ENCODE measurements at places on chromosomes 11 and 22.

GRCh38 chr22:21975273-21975672 is 7.3 kb downstream of the TOP3B start:
- no peak for DNase-seq

GRCh38 chr11:85855341-85855656 is at the start of gene CCDC83:
Gene CCDC83, plus strand, starts transcription at chr11:85855383. Its CDS starts 9,741 bp downstream, at chr11:85865124.
- no peak for DNase-seq

DNA sequence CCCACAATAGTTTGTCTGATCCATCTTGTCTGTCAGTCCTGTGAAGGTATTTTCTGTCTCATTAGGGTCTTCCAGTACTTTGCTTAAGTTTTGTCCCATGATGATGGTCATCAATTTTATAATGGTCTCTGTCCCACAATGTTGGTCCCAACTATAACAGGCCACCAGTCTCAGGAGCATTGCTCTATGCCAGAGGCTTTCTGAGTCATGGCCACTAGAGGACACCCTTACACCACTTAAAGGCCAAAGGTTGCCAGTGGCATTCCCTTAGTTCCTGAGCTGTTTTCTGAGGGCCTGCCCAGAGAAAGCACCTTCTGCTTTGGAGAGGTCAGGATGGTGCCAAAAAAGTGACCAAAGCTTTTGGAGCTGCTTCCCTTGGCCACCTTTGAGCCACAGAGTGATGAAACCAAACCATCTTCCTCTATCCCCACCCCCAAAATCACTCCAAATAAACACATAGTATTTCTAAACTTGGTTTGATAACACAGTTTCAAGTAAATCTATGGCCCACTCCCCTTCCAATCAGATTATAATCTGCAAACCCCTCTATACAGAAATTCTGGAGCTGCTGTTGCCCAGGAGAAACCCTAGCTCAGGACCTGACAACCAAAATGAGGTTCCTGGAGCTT is 19.3 kb downstream of the EIF3F start:
- DNase-seq = peak; percentile 13

- DNase-seq = no peak
Observed at GRCh38 chr11:90493379-90493778, 270.5 kb upstream of the CHORDC1 start.

DNA sequence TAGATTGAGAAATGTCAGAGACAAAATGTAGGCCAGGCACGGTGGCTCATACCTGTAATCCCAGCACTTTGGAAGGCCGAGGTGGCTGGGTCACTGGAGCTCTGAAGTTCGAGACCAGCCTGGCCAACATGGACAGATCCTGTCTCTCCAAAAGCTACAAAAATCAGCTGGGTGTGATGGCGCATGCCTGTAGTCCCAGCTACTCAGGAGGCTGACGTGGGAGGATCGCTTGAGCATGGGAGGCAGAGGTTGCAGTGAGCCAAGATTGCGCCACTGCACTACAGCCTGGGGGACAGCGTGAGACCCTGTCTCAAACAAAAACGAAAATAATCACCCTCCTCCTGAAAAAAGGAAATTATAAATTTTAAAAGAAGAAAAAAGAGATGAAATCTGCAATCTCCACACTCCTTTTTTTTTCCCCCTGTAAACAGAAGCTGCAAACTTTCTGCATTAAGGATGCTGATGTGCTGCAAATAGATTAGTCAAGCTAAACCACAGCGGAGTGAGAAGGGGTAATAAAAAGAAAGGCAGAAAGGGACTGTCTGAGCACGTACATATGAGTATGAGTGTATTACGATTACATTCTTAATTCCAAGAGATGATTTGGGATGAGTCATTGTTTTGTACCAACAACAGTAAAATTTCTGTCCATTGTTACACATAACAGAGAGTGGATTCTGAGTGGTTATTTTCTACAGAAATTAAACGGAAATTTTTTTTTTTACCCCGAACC is 87.3 kb downstream of the SIK3 start:
- DNase-seq = no peak

GRCh38 chr11:63532799-63533475 is 3.7 kb upstream of the PLAAT4 start:
- DNase-seq = no peak

DNA sequence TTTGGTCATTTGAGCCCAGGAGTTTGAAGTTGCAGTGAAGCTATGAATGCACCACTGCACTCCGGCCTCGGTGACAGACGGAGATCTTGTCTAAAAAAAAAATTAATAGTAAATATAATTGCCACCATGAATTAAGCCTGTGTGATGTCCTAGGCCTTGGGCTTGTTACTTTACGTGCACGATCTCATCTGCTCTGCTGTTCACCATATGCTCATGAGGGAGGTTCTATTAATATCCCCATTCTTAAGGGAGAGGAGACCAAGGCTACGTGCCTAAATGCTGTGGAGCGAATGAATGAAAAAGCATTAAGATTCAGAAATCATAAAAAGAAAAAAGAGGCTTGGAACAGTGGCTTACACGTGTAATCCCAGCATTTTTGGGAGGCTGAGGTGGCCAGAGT is 2.6 kb upstream of the ATG2A start:
- DNase-seq = no peak

DNA sequence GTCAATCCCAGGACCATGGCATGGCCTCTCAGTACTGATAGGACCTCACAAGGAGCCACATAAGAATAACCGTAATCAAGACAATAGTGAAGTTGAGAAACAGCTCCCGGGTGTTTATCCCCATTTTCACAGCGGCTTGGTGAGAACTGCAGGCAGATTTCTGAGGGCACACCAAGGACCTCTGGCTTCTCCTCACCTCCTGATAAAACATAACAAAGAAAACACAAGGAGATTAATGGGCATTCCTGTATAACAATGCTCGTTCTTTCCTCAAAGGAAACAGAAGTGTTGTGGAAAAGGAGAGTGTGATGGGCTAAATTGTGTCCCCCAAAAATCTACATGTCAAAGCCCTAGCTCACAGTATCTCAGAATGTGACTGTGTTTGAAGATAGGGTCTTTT is 4.0 kb downstream of the SLN start:
- no peak for DNase-seq

DNA sequence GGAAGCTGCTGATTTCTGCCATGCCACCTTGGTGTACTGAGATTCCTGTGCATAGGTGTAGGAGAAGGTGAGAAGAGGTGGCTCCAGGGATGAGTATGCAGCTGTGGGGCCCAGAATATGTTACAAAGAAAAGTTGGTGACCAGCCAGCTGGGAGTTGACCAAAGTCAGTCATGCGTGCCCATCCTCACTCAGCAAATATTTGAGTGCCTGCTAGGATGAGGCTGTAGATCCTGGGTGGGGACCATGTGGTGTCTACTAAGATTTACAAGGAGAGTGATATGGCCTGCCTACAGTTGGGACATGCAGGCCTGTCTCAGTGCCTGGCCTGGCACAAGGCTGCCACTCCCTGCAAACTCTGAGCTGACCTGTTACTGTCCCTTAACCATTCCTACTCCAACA is 19.4 kb downstream of the RNF185 start:
- no peak for DNase-seq

DNA sequence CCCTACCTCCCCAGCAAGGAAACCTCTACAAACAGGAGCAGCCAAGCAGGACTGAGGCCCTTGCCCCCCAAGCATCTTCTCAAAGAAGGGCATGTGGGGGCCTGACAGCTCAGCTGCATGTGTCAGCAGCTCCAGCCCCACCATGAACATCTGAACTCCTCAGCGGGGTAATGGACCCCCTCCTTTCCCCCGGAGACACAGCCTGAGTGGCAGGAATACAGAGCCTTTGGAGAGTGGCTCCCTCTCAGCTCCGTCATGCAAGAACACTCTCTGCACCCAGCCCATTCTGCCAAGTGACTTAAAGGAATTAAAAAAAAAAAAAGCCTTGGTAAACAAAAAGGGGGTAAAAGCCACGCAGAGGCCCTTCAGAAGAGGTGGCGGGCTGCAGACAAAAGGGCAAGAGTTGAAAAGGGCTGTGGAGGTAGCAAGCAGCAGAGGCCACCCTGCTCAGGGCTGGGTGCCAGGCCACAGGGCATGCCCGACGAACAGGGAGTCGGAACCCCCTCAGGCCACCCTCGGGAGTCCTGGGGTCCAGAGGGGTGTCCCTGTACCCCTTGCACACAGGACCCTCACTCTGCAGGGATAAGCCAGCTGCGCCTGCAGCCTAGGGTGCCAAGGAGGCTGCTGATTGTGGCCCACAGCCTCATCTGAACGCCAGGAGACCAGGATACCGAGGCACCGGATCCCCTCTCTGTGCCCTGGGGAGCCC is 62.5 kb downstream of the MACROD1 start:
- no peak for DNase-seq

DNA sequence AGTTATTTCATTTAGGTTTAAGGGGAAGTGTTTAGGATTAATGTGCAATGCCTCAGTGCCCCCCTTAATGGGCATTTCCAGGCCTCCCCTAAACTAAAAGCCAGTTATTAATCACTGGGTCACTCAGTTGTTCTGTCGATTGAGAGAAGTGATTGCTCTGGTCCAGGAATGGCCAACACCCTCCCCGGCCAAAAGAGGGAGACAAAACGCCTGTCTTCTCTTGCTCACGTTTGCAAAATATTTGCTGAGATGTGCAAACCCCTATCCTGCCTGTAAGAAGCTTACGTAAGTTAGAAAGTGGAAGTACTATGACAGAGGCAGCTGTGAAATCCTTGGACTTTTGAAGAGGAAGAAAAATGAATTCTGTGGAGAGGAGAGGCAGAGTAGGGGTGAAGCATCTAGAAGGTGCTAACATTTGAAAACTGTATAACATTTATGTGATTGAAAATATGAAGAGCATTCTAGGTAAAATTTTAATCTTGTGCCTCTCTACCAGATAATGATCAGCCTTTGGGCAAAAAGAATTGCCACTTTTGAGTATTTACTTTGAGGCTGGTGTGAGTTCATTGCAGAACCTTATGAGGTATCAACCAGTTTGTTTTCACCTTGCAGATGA is 37.7 kb downstream of the NTM start:
- DNase-seq = no peak

DNA sequence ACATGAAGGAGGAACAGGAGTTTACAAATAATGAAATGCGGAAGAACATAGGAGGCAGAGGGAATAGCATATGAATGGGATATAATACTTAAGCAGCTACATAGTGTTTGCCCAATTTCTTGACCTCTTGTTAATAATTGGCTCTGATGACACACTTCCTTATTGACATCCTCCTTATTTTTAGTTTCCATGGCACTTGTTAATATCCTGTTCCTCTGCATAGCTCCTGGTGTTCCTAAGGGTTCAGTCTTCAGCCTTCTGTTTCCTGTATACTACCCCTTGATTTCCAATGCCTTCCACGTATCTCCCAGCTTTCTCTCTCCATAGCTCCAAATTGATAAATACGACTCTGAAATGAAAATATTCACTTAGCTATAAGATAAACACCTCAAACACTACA is 663.8 kb upstream of the API5 start:
- DNase-seq = no peak

DNA sequence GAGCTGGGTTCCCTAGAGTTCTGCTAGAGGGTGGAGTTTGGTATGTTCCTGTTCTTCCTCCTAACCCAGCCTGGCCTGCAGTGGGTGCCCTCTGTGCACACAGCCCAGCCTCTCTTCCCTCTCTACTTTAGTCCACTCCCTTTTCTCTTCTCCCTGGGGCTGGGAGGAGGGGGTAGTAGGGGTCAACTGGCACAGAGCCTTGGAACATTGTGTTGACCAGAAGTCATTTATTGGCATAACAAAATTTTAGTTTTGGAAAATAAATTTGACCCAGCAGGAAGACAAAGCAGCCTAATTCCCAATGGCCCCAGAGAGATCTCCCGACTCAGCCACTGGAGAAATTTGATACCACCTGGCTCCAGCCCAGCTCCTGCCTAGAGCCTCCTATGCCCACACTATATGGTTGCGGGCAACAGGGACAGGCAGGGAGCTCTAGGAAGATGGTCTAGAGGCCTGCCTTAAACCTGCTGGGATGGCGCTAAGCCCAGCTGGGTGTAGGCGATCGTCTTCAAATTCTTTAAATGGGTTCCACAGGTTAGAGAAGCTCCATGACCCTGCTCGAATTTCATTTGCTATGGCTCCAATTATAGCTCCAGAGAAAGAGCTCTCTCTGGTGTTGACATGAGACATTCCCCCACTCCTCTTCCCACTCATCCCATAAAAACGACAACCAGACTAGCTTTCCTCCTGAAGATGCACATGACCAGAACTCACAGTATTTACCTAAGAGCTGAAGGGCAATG is 9.9 kb downstream of the PCSK7 start:
- DNase-seq = no peak

DNA sequence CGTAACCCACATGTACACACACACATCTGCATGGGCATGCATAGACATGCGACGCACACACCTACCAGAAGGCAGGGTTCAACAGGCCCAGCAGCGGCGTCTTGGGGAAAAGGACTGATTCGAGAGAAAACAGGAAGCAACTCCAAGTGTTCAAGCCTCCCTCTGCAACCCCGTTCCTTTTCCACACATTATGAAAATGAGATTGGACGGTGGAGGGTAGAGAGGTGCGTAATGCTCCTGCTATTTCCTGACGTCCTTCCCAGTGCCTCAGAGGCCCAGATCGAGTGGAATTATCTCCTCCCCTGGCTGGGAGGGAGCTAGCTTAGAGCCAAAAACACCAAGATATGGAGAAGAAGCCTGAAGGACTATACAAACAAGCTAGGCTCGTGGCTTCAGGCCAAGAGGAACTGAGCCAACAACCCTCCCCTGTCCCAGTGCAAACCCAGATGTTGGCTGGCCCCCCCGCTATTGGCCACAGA is 289.2 kb downstream of the MN1 start:
- DNase-seq = no peak

DNA sequence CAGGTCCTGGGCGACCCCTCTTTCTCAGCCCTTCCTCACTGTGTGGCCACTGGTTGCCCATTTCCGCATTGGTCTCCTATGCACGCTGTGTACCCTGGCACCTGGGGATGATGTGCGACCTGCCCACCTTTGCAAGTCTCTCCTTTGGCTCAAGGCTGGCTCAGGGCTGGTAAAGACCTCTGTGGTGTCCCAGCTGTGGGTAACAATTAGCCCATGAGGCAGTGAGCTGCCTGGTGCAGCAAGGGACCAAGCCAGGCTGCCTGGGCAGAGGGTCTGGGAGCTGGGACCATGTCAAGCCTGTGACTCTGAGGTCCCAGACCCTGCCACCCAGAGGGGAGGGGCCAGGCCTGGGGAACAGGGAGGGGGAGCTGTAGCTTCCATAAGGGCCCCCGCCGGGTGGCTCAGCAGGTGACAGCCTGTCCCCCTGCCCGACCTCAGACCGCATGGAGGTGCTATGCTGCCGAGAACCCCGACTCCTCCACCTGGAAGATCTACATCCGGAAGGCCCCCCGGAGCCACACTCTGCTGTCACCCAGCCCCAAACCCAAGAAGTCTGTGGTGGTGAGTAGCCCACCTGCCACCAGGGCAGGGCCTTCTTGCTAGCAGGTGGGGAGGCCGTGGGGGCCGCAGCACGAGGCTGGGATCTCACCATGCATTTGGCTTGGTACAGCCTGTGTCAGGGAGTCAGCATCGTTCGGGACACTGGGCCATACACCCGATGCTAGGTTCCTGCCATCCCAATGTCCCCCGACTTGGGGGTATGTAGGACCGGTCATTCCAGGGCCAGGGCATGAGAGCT is 112.5 kb downstream of the KCNQ1OT1 start:
- DNase-seq = no peak

DNA sequence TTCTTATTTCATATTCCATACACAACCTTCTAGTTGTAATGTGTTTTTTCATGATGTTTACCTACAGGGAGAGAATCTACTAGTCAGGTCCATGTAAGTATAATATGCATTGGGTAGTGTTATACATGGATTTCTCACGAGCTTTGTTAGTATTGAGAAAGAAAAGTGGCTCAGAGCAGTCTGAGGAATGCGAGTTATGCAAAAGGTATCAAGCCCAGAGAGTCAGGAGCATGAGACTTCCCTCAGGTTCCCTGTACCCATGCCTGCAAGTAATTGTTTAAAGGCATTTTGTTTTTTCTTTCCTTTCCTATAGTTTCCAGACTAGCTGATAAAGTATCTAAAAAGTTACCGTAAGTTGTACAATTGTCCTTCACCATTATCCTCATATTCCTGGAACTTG is 66.1 kb downstream of the STK33 start:
- DNase-seq = no peak

All from activated effector memory CD4-positive, alpha-beta T cell treated with Interleukin-2 at 50 U/mL for 16 hours (primary cell).